ENCODE measurements at places on chromosomes 16 and 17.

DNA sequence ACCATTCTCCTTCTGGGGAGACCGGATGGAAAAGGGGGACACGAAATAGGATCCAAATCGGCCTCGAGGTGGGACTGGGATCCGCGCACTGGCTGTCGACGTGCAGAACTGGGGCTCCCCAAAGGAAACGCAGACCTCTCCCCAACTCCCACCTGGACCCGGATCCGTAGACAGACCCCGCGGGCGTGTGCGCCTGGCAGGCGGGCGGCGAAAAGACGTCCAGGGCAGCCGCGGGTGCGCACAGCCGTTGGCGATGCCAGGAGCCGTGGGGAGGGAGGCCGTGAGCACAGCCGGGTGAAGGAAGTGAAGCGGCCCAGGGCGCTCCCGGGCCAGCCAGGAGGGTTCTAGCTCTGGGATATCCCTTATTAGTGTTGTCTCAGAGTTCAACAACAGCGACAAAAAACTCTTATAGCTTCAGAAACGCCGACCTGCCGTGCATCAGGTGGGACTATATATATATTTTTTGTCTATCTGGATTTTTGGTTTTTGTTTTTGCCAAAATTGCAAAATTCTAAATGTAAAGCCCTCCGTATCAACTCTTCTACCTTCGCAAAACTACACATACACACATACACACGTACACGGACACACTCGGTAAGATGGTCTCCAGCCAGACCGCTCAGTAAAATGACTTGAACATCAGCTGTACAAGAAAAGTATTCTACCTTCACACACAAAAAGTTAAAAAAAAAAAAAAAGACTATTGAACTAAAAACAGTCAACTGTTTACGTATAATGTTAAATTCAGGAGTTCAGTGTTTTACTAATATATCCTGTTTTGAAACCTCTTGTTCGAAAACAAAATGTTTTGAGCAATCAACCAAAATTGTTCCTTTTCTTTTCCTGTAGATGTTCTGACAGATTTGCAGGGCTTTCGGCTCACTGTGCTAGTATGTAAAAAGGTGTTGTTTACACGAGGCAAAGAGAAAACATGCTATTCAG lies 5.2 kb upstream of the AATF start:
- DNase-seq: no peak

DNA sequence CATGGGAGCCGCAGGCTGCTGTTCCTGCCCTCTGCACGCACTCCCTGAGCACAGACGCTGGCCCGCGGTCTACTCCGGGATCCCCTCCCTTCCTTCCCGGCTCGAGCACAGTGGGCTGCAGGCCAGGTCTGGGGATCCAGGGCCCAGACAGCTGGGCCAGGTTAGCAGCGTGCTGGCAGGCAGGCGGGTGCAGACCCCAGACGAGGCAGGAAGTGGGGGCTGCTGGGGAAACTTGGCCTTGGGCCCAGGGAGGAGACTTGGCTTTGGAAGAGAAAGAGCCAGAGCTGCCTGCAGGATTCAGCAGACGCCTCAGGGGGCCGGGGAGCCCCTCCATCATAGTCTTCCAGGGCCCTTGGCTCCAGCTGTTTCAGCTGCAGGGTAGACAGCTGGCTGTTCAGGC lies 30.2 kb upstream of the ABCC3 start:
- DNase-seq: peak; percentile 52

GRCh38 chr16:69924777-69925191 lies 26.4 kb upstream of the CLEC18A start:
- DNase-seq: peak; percentile 75

DNA sequence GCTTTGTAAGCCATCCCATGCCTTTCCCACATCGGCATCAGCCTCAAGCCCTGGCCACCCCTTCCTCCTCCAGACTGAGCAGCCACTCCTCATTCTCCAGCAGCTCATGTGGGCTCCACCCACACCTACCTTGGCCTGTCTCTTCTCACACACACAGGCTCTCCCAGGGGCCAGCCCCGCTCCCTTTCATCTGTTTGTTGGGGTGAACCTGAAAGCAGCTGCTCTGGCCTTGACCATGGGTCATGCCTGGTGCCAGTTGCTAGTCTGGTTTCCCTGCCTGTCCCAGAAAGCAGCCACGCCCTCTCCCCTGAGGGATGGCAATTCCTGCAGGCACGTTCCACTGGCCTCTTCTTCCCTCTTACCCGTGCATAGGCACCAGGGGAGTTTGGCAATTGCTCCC lies 11.4 kb upstream of the TMEM238L start:
- no peak for DNase-seq

GRCh38 chr17:21532763-21533385 lies 156.7 kb downstream of the KCNJ12 start:
- no peak for DNase-seq

GRCh38 chr16:69921127-69921526 lies 30.0 kb upstream of the CLEC18A start:
- peak; percentile 60 for DNase-seq

GRCh38 chr16:75256059-75256571 lies 4.7 kb upstream of the BCAR1 start:
- no peak for DNase-seq

DNA sequence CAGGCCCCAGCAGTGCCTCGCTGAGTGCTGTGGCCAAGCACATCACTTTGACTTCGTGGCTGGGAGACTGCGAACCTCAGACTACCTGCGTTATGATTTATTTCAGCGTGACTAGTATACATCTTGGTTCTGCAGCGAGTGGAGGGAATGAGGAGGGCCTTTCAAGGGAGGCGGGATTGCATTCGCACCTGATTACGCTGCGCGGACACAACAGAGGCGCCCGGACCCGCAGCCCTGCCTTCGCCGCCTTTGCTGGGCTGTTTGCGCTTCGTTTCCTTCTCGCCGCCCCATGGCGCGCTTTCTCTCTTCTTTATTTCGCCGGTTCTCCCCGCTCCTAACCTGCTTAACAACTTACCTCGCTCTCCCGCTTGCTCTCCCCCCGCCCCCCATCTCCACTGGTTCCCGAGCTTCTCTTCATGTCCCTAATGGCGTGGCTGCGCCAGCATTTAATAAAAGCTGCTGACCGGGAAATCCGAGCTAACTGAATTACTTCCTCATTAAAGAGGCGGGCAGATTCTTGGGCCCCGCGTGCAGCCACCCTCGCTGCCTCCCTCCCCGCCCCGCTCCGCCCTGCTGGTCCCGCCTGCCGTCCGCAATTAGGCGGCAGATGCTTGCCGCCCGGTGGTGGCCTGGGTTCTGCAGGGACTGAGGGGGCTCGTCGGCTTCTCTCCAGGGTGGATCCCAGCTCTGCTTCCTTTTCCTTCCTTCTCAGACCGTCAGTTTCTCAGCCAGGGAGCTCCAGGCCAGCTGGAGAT lies 257.6 kb upstream of the SDK2 start:
- no peak for DNase-seq

DNA sequence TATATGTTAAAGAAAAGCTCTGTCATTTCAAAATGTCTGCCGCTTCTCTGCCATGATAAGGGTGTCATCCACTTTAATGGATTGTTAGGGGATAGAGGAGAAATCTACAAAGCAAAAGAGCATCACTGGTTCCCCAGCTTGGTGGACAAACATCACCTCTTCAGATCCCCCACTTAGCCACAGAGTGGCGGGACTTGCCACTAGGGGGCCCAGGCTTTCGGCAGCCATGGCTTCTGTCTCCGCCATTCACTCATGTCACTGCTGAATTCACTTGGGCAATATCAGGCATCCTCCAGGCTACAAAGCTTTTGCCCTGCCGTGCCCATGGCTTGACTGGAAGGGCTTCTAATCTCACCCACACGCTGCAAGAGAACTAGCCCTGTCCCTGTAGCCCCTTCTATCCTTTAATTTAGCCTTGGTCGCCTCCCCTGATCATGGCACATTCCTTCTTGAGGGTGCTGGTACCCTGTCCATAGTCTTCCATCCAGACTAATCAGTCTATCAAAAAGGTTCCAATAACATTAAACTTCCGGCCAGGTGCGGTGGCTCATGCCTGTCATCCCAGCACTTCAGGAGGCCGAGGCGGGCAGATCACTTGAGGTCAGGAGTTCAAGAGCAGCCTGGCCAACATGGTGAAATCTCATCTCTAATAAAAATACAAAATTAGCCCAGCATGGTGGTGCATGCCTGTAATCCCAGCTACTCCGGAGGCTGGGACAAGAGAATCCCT lies 34.7 kb downstream of the SBK1 start:
- peak; percentile 32 for DNase-seq

DNA sequence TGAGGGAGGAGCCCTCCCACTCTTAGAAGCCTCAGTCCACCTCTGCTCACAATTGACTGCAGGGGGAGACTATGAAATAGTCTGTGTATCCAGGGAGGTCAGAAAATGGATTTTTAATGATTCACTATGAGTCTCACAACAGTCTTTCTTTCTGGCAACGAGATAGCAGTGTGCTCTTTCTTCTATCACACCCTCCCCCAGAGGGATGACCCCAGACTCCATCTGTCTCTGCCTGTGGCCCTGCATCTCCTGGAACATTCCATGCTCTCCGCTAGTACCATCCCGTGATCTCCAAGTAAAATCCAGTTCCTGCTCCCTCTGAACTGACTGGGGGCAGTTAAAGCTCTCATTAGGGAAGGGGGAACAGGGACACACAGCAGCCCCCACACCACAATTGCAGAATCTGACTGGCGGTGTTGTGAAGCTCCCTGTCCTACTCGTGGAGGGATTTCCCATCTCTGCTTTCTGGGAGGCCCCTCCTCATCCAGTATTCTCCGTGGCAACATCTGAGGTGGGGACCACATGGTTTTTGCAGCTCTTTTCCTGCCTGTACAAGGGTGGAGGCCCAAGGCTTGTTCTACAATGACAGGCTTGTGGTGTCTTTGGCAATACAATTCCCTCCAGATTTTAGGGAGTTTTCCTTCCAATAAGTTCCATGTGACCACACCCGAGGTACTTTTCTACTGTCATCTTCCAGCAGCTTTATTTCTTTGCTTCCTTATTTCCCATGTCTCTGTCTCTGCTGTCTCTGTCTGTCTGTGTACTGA lies 19.4 kb downstream of the NATD1 start:
- no peak for DNase-seq

- peak; percentile 90 for DNase-seq
Measured at GRCh38 chr17:29369831-29370735, 20.1 kb upstream of the TAOK1 start.

DNA sequence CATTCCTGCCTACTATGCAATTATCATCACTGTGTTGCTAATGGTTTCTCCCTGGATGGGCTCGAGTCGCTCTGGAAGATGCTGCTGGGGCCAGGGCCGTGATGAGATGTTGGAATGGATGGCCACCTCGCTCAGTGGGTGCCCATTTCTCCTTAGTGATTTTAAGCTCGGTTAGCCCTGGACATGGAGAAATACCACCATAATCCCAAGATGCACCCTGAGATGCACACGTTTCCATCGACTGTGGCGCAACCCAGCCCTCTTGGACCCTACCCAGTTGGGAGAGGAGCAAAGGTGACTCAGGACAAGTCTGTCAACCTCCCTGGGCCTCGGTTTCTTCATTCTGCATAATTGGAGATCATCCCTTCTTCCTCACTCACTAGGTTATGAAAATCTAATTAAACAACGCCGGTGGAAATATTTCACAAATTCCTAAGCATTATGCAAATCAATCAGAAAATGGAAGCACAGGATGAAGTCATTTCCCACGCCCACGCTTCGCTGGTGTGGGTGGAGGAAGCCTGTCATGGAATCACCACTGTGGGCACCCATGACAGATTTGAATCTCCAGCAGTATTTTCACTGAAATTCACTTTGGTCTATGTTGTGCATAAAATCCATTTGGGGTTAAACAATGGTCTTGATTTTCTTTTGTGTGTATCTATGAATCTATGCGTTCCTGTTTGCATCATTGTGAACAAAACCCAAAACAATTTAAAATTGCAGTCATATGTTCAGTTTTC lies 195.2 kb downstream of the AXIN2 start:
- no peak for DNase-seq

- no peak for DNase-seq
Measured at GRCh38 chr16:66846831-66847230, 2.6 kb downstream of the CA7 start.

DNA sequence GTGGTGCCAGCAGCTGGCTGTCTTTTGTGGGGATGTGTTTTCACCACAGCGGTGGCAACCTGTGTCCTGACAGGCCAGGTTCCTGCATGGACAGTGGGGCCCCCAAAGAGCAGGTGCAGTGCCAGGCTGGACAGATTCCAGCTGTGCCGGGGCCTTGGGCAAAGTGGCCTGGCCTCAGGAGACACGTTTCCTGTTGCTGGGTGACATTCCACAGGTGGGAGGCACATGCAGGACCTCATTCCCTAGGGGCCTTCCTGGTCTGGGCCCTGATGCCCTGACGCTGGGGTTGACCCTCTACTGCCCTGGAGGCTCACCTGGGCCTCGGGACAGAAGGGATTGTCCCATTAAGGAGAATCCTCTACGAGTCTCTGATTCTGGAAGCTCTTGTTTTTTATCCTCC lies 182.4 kb downstream of the RAB11FIP4 start:
- no peak for DNase-seq

GRCh38 chr17:81338274-81339190 lies 43.4 kb upstream of the SLC38A10 start:
- DNase-seq: no peak

- no peak for DNase-seq
Measured at GRCh38 chr16:18842565-18842964, 41.2 kb upstream of the ARL6IP1 start.

- DNase-seq: peak; percentile 57
Measured at GRCh38 chr17:75877752-75878173, 618 bp downstream of the TRIM47 start.

DNA sequence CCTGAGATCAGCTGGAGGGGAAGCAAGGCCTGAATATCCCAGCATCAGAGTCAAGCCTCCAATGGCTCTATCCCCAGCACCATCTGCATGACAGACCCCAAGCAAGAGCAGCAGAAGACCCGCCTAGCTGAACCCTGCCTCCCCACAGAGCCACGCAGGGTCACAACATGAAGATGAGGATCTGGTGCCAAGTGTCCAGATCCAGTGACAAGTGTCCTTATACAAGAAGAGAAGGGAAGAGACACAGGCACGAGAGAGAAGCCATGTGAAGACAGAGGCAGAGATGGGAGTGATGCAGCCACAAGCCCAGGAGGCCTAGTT lies 28.9 kb downstream of the TNFRSF13B start:
- no peak for DNase-seq

GRCh38 chr17:39084558-39084957 lies 66.9 kb downstream of the PLXDC1 start:
- no peak for DNase-seq

DNA sequence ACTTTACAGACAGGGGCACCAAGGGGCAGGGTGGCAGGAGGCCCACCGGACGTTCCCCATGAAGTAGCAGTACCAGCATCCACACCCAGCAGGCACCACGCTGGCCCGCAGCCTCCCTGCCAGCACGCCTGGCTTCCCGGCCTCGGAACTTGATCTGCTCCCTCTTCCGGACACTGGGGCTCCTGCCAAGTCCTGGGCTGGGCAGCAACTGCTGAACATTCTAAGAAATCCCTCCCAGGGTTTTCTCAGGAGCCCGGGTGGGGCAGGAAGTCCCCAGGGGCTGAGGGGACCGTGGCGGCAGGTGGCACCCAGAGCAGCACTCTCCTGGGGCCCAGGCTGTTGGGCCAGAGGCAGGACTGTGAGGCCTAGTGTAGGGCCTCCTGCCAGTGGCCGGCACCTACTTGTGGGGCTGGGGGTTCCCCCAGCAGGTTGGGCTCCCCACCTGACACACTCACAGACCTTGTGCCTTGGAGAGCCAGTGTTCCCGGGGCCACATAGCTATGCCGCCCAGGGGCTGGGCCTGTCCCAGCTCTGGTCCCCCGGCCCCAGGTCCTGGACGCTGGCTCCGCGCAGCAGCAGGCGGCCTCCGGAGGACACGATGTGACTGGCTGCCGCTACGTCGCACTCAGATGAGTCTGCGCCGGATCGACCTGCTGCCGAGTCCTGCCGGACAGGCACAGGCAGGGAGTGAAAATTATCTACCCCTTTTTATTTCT lies 86.2 kb upstream of the CBX4 start:
- DNase-seq: peak; percentile 53

GRCh38 chr17:386141-386876 lies 33.7 kb upstream of the RPH3AL start:
- DNase-seq: peak; percentile 13

GRCh38 chr16:69727916-69728270 lies 1.5 kb upstream of the NQO1 start:
- DNase-seq: no peak

Data from astrocyte of the spinal cord (primary cell).